Stimulated activated CD8-positive, alpha-beta memory T cell treated with anti-CD3 and anti-CD28 coated beads, Interleukin-7, amount 100 ng/mL, for 1 hour (primary cell): ENCODE measurements at places on chromosomes 6 and 20.

GRCh38 chr20:62019881-62020492 is 45.7 kb downstream of the TAF4 start:
- no peak for DNase-seq

- DNase-seq = no peak
These were observed 687 bp upstream of the HTR1B start for GRCh38 chr6:77463861-77464494.

- no peak for DNase-seq
These were observed 108.8 kb downstream of the SMLR1 start for GRCh38 chr6:130935978-130936377.

GRCh38 chr6:53818858-53819609 is 24.2 kb downstream of the LRRC1 start:
- no peak for DNase-seq

- no peak for DNase-seq
These were observed 291.5 kb downstream of the TBC1D32 start for GRCh38 chr6:121042766-121043165.

DNA sequence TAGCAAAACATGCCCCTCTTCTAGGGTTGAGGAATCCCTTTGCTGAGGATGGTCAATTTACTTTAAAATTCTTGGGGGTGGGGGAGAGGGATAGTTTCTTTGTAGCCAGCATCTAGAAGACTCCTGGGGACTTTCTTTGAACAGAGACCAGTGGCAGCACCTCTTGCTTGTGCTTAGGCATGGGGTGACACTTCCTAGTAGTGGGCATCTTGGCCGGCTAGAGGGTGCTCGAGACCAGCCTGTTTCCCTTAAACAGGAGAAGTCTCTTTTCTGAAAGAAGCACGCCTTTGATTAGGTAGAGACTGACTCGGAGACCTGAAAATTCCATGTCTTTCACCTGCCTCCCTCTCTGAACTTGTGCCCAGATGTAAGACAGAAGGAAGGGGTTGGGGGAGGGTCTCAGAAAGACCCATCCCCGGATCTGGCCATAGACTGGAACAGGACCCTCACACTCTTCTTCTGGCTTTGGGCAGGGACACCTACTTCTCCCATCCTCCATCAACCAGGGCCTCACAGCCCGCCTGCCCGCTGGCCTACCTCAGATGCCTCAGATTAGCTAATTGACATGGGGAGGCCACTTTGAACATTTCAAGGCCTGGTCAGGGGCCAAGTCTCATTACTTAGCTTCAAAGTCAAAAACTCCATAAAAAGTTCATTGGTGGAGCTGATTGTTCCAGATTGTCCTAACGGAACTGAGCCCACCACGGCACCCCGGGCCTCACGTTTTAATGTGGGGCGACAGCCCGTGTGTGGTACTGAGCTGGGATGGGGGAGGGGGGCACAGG is 172.2 kb downstream of the CDC5L start:
- DNase-seq = no peak

- DNase-seq = no peak
These were observed 437.5 kb upstream of the RGS17 start for GRCh38 chr6:153568628-153569027.

DNA sequence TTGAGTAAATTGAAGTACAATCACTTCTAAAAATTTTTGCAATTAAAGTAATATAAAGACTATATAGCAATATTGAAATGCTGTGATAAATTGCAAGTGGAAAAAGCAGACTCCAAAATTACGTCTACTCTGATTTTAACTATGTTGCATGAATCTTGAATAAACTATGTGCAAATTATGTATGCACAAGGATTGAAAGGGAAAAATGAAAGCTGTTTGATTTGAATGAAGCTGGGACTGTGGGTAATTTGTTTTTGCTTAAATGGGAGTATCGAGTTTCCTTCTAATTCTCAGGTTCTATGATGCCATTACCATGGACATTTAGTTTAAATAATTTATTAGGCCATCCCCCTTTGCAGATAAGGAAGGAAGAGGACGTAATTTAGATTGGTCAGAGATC is 198.7 kb upstream of the MYLIP start:
- DNase-seq = no peak

GRCh38 chr6:163635731-163636364 is 221.3 kb downstream of the QKI start:
- DNase-seq = no peak

GRCh38 chr6:24919056-24919892 is 16.5 kb downstream of the RIPOR2 start:
- DNase-seq = no peak

DNA sequence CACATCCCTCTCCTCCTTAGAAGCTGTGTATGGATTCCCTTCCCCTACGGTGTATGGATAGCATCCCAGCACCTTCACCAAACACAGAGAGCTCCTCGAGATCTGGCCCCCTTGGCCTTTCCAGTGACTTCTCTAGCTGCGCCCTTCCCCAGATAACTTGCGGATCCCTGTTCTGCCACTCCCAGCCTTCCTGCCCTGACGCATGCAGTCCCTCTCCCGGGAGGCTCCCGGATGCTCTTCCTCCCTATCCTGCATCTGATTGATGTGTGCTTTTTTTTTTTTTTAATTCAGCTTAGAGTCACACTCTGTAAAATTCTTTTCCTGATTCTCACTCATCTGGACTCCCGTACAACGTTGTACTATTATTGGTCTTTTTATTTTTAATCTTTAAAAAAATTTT is 44.8 kb downstream of the GCNT2 start:
- DNase-seq = no peak

DNA sequence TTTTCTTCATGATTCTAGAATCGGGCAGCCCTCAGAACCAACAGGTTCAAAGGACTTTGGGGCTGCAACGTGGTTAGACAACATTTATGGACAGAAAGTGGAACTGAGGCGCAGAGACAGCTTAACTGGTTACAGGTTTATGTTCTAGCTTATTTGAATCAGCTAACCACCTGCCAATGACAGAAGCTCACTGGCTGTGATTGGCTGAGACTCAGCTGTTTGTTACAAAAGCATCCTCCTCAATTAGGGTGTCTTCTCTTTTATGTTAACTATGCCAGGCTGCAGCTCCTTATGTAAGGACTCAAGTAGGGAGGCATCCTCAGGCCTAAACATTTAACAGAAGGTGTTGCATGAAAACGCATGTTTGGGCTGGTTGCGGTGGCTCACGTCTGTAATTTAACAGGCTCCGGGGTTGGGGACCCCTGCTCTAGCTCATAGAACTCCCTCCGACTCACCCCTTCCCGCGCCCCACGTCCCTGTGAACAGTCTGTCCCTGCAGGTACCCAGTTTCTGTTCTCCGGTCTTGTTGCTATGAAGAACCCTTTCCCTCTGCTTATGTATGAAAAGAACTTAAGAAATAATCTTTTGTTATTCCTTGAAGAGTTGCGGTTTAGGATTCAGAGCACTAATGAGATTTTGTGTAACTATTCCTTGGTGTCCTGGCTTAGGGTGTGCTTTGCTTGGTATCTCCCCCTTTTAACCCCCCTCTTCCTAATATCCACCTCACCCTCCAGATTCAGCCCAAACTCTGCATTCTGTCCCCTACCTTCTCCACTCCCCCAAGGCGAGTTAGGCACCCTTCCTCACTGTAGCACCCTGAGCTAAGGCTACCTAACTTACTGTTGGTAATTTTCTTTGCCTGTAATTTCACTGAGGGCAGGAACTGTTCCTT is 1.2 kb upstream of the TMEM181 start:
- no peak for DNase-seq

- DNase-seq = no peak
These were observed 514.1 kb downstream of the GRIK2 start for GRCh38 chr6:101907356-101908217.

DNA sequence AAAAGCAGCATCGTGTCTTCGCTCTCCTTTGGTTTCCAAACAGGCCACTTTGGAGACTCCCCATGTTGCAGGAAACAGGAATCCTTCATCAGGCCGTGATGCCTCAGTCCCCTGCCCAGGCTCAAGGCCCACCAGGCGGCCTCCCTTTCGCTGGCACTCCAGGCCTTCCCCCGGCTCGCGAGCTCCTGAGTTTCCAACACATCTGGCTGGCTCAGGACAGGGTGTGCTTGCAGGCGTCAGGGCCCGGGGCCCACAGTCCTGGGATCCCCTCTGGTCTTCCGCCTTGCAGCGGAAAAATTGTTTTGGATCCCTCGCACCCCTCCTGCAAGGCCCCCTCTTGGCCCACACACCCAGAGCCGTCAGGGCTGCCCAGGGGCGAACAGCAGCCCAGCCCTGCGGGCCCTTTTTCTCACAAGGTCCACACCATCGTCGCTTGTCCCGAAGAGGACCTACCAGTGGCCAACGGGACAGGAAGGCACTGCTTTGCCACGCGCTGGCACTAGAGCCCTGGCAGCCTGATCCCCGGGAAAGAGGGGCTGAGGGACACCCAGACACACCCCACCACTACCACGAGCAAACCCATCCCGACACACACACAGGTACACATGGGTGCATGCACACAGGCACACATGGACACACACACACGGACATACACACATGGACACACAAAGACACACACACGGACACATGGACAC is 1930.9 kb upstream of the DEFB115 start:
- no peak for DNase-seq

DNA sequence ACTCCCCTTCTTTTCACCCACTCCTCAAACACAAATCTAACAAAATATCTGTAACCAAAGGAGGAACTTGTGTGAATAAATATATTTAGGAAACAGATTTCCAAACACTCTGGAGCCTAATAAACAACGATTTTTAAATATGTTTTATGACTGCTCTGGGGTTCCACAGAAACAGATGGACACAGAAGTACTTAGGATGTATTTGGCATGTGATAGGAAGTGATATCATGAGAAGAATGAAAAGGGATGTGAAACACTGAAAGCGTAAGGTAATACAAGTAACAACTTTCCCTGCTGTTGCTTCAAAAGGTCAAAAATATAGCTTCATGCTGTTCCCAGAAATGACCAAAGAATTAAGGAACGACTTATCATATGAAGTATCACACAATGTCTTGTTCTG is 26.1 kb upstream of the ENPP1 start:
- DNase-seq = no peak

DNA sequence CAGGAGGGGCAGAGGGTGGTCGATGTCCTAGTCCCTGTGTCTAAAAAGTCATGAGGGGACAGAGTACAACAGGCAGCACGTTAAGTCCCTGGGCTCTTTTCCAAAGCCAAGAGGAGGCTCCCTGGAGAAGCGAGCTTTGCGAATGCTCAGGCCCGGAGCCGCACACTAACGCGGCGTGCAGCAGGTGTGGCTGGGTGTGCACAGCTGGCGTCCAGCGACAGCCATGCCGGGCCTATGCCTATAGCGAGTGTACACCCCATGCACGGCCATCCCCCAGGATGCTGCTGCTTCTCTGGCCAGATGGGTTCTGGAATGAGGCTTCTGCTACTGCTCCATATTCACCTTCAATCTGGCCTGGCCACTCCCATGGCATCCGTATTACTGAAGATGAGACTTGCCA is 131.3 kb downstream of the PRND start:
- no peak for DNase-seq

- DNase-seq = no peak
These were observed 46.7 kb upstream of the IRF4 start for GRCh38 chr6:344816-345340.

DNA sequence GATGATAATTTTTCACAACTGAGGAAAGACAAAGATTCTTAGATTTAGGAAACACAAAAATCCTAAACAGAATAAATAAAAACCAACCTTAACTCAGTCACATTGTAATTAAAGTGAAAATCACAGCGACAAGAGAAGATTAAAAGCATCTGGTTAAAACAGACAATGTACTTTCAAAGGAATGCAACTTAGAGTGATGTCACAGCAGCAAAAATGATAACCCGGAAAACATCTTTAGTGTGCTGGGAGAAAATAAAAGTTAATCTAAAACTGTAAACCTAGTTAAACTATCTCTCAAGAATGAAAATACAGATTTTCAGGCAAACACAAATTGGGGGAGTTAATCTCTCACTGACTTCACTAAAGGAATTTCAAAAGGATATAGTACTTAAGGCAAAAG is 76.8 kb upstream of the OGFRL1 start:
- DNase-seq = no peak

- DNase-seq = no peak
These were observed 92.5 kb downstream of the B3GAT2 start for GRCh38 chr6:70864401-70864800.

- no peak for DNase-seq
These were observed 397.8 kb downstream of the CDH4 start for GRCh38 chr20:61649860-61650162.

DNA sequence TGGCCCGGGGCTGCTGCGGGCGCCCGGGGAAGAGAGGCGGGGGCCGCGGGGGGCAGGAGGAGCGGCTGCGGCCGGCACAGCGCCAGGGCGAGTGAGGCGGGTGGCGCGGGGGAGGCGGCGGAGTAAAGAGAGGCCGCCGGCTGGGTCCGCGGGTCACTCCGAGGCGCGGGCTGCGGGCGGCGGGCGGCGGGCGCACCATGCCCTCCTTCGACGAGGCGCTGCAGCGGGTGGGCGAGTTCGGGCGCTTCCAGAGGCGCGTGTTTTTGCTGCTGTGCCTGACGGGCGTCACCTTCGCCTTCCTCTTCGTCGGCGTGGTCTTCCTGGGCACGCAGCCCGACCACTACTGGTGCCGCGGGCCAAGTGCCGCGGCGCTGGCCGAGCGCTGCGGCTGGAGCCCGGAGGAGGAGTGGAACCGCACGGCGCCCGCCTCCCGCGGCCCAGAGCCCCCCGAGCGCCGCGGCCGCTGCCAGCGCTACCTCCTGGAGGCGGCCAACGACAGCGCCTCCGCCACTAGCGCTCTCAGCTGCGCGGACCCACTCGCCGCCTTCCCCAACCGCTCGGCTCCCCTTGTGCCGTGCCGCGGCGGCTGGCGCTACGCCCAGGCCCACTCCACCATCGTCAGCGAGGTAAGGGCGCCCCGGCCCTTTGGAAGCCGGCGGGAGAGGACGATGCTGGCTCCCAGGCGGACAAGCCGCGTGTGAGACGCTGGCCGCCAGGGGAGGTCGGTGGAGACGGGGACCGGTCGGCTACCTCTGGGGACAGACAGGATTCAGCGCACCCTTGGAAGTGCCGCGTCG is at the start of gene SLC22A3:
Gene SLC22A3, plus strand, starts transcription at position 156 of the 797 bp plus-strand sequence. Its CDS starts 42 bp downstream, at position 198.
- DNase-seq = no peak

DNA sequence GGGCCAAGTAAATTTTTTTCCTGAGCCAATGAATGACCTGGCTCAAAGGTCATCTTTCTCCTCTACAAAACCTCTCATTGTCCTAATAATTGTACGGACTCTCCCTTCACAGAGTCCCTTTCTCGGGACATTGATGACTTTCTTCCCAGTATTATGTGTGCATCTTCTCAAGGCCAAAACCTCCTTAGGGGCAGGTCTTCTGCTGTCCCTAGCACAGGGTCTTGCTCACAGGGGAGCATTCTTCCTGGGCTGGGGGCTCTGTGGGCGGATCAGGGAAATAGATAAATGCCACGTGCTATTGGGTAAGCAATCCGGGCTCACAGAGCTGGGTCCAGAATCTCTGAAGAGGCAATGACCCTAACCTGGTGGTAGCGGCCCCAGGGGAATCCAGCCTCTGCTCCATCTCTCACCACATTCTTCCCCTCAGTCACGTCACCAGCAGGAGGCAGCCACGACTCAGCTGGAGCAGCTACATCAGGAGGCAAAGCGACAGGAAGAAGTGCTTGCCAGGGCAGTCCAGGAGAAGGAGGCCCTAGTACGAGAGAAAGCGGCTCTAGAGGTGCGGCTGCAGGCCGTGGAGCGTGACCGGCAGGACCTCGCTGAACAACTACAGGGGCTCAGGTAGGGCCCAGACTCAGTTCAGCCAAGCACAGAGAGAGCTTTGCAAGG is 23.5 kb downstream of the CEP250 start:
- DNase-seq = no peak

- DNase-seq = no peak
These were observed 2.9 kb downstream of the AIG1 start for GRCh38 chr6:143063631-143064030.
